ENCODE measurements at places on chromosomes 16 and 17.

GRCh38 chr17:40190197-40191021, 13.1 kb downstream of the RAPGEFL1 start:
- peak; percentile 26 for DNase-seq

GRCh38 chr16:19883966-19884485, 622 bp downstream of the GPRC5B start:
- no peak for DNase-seq

- DNase-seq = no peak
Measured at GRCh38 chr17:74419928-74420411, 11.9 kb upstream of the GPRC5C start.

DNA sequence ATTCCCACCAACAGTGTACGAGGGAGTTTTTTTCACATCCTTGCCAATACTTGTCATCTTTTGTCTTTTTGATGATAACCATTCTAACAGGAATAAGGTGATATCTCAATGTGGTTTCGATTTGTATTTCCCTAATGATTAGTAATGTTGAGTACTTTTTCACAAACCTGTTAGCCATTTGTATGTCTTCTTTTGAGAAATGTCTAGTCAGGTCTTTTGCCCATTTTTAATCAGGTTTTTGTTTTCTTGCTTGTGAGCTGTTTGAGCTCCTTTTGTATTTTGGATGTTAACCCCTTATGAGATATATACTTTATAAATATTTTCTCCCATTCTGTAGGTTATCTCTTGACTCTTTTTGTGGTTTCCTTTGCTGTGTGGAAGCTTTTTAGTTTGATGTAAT, 1.9 kb upstream of the KRTAP4-5 start:
- DNase-seq = no peak

DNA sequence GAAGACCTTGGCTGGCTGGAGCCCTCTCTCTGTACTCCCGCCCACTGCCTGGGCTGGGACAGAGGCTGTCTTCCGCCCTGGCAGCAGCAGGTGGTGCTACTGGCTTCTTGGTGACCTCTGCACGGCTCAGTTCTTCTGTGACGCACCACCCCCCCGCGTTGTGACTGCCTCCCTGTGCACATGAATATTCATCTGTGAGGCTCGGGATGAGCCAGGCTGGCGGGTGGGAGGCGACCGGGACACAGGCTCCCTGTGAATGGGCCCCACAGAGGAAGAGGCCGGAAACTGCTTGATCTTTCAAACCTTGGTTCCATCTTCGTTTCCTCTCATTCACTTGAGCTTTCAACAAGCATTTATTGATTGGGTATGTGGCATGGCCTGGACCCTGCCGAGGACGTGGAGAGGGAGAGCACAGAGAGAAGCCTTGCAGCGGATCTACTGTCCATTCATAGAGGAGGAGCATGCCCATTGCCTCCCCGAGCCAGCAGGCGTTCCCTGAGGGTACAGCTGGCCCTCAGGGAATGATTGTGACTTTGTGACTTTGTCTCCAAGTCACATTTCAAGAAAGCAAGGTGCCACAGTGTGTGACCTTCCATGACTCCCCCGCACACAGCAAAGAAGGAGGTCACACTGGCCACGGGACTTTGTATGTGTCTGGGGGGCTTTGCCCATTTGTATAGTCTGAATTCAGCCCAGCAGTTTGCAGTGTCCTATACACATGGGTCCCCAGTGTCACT, 45.0 kb downstream of the B9D1 start:
- DNase-seq = peak; percentile 68

GRCh38 chr16:84842516-84843148, 22.8 kb downstream of the CRISPLD2 start:
- no peak for DNase-seq

GRCh38 chr17:46866747-46867146, 15.4 kb downstream of the WNT9B start:
- no peak for DNase-seq

- no peak for DNase-seq
Measured at GRCh38 chr16:74026373-74027281, 270.0 kb upstream of the PSMD7 start.

Data from GM12865 (cell line).